ENCODE measurements at places on chromosomes 3 and 15. TPM values are rescaled to one million over a fixed set of nuclear protein-coding genes. Genes with fewer than 3 reads are reported as not detected.

TP53BP1 gene
- total RNA-seq, result 31.5 TPM

ZNF80 gene
- not detected for total RNA-seq

IGF2BP2 gene
- total RNA-seq, result 2.7 TPM

C15orf61 gene
- total RNA-seq, result 1.6 TPM

JMJD7 gene
- 11.3 TPM for total RNA-seq

MITF gene
- total RNA-seq, result 12.7 TPM

HES1 gene
- 29.3 TPM for total RNA-seq

RTP4 gene
- not detected for total RNA-seq

SHF gene
- 18.7 TPM for total RNA-seq

ITPR1 gene
- 254 TPM for total RNA-seq

MUC13 gene
- total RNA-seq, result 0.49 TPM

FGF12 gene
- total RNA-seq, result 1.5 TPM

ACKR4 gene
- total RNA-seq, result 7.3 TPM

FAM3D gene
- not detected for total RNA-seq

LEKR1 gene
- 4.2 TPM for total RNA-seq

IQCH gene
- 2.3 TPM for total RNA-seq

ST8SIA2 gene
- total RNA-seq, result not detected

GRAMD2A gene
- total RNA-seq, result not detected

LTF gene
- 3.0 TPM for total RNA-seq

CLDND1 gene
- 134 TPM for total RNA-seq

IL12A gene
- total RNA-seq, result not detected
